CD4-positive, alpha-beta T cell treated with Interferon alpha-2 for 1 hour (primary cell): ENCODE measurements at places on chromosomes 5 and 9.

GRCh38 chr9:133029994-133030316, 842 bp upstream of the GTF3C5 start:
- no peak for DNase-seq

- no peak for DNase-seq
Observed at GRCh38 chr5:95623706-95624105, 3.8 kb downstream of the GPR150 start.

- DNase-seq = no peak
Observed at GRCh38 chr9:94817291-94818177, 91.0 kb downstream of the AOPEP start.

DNA sequence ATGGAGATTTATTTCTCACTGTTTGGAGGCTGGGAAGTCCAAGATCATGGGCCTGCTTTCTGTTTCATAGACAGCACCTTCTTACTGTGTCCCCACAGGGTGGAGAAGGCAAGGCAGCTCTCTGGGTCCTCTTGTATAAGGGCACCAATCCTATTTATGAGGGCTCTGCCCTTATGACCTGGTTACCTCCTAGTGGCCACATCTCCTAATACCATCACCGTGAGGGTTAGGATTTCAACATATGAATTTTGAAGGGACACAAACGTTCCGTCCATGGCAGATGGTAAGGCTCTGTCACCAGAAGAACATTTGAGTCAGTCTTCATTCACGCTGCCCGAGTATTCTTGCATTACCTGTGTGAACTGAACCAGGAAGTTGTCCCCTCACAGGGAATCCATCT, 48.4 kb downstream of the ANKRD33B start:
- DNase-seq = no peak

DNA sequence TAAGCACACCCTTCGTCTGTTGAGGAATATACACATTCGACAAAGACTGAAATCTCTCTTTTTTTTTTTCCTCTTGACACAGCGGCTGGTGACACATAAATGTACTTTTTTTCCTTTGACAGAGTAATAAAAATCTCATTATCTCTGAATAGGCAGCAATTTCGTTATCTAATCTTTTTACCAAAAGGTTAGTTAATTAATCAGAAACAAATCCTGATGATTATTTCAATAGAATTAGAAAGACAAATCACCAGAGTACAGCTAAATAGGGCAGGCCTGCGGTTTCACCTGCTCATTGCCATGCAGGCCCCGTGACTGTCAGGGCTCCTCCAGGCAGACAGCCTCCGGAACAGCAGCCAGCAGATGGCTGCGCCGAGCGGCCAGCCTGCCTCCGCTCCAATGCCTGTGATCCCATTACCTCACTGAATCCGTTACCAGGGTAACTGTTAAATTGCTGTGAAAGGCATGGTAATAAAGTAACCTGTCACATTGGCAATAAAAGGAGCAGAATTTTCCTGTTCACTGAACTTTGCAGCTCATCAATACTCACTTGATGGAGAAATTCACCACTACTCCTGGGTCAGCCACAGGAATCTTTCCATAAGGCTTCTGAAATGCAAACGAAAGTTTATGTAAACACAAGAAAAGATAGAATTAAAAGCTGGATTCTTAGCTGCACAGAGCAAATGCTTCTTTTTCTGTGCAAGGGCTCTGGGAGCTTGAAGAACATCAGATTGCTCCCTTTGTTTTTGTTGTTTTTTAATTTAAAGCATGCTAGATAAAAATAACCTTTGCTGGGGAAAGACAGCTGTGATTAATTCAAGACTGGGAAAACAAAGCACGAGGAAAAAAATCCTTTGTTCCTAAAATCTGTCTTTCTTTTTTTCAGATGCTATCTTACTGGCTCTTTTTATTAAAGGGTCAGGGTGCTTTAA, 666.4 kb upstream of the ZNF608 start:
- no peak for DNase-seq

DNA sequence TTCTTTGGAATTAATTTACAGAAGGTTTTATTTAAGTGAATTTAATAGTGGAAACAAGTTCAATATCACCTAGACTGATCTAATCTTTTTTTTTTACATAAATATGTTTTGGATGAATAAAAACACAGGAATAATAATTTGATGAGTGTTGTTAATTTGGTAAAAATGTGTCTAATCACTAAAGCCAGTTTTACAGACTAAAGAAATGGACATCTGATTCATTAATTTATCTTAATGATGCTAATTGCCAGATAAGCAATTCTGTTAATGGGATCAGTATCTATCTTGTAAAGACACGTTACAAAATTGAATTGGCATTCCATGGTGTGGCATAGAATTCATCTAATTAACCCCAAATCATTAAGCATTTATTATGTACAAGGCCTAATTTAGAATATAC, 743.3 kb upstream of the CDH6 start:
- no peak for DNase-seq

DNA sequence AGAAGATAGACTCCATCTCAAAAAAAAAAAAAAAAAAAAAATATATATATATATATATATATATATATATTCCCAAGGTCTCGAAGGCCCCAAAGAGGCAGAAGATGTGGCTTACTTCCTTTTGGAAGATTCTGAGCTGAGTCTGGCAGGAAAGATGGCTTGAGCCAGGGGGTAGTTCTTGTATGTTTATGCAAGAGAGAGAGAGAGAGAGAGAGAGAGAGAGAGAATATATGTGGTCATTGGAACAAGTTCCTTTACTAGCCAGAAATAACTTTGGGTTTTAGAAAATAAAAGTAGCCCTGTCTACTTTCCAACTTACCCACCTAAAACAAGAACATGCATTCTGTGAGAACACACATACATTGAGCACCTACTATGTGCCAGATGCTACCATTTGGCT, 17.6 kb downstream of the NCS1 start:
- DNase-seq = no peak

DNA sequence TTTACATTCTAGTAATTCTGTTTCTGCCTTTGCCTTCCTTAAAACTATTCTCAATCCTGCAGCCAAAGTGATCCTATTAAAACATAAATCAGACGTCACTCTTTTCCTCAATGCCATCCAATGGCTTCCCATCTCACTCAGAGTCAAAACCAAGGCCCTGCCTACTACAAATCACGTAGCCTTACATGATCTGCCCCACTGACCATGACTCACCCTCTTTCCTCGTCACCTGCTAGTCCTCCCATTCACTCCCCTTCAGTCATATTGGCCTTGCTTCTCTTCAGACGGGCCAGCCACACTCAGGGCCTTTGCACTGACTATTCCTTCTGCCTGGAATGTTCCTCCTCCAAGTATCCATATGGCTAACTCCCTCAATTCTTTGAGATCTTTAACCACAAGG, 39.0 kb upstream of the DMXL1 start:
- no peak for DNase-seq

GRCh38 chr5:96977228-96977627, 41.3 kb downstream of the LNPEP start:
- no peak for DNase-seq

DNA sequence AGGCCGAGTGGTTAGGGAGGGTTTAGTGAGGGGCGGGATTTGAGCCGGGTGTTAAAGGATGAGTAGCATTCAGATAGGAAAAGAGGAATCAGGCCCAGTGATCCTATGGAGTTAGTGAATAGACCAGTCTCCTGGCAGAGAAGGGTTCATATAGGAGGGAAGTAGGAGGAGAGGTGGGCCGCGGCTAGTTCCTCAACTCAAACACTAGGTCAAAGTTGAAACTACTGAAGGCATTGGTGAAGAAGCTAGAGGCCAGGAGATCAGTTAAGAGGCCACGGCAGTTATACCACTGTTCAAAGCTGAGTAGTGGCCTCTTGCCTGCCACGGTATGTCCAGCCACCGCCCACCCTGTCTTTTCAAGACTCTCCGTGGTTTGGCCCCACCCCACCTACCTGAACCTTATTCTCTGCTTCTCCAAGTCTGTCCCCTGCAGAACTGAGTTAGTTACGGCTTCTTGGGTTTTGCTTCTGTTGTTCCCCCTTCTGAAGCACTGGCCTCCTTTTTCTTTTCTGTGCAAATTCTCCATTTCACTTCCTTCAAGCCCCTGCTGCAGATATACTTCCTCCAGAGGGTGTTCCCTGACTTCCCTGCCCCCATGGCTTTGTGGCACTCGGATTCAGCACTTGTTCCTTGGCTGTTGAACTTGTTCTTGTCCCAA, 1.8 kb downstream of the ZBTB34 start:
- no peak for DNase-seq

DNA sequence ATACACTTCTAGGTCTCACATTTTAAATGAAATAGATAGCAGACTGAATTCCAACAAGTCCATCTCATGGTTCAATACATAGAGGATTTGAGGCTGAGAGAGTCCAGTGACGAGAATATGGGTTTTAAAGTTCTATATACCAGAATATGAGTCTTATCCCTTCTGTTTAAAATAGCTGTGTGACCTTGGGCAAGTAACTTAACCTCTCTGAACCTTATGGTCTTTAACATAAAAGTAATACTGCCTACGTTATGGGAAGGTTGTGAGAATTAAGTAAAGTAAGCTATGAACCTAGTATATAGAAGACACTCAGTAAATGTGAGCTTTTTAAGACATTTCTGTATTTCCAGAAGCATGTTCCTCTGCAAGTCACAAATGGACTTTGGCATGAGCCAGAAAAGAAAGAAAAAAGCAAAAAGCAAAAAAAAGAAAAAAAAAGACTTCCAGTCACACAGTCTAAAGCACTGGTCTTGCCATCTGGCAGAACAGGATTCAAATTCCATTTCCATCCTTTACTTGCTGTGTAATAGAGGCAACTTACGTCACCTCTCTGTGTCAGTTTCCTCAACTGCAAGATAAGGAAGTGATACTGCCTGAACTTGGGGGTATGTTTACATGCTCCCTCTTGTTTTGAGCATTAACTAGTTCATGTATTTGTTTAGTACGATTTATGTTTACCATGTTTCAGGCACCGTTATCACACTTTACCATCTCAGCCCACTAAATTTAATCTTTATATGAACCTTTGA, 248.2 kb downstream of the TRIM32 start:
- DNase-seq = no peak

DNA sequence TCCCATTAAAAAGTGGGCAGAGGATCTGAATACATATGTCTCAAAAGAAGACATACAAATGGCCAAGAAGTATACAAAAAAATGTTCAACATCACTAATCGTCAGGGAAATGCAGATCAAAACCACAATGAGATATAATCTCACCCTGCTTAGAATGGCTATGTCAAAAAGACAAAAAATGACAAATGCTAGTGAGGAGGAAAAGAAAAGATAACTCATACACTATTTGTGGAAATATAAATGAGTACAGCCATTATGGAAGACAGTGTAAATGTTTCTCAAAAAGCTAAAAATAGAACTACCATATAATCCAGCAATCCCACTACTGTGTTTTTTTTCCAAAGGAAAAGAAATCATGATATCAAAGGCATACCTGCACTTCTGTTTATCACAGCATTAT, 450.7 kb downstream of the EFNA5 start:
- DNase-seq = no peak

DNA sequence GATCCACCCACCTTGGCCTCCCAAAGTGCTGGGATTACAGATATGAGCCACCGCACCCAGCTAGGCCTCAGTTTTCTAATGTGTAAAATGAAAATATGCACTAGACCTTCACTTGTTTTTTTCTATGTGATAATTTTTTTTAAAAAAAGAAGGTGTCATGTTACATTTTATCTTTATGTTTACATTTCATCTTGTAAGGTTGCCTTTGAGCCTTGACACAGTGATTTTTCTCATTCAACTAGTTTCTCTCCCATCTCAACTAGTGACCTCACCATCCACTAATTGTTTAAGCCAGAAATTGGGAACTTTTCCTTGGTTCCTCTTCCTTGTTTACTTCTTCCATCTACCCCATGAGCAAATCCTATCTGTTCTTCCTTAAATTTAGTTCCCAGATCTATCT, 21.5 kb downstream of the TMC1 start:
- no peak for DNase-seq

DNA sequence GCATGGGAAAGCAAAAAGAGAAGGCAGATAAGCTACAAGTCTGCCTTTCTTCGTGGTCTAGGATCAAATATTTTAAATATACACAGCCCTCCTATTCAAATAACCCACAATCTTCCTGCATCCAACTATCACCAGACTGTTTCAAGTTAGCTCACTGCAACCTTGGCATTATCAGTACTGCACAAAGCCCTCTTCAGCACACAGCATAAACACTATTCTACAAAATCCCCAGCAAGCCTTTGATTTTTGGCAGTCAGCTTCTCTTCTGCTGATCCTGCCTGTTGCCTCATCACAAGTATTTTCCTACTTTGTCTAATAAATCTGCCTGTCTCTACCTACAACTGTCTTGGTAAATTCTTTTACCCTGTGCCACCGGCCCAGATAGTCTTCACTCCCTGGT, 142.9 kb downstream of the COX7C start:
- DNase-seq = no peak

DNA sequence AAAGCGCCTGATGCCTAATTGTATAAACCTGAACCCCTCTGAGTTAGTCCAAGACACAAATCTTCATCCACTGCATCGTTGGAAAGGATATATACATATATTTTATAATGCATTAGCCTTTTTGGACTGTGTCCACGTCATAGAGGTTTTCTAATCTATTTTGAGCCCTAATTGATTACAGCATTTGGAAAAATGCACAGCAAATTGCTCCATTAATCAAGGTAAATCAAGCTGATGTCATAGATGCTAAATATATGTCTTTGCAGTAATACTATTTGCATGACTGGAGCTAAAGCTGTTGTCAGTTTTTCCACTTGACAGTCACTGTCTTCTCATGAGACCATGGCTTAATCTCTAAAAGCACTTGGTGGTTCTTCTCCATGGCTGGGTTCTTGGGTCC, 483.5 kb upstream of the TNC start:
- DNase-seq = no peak

DNA sequence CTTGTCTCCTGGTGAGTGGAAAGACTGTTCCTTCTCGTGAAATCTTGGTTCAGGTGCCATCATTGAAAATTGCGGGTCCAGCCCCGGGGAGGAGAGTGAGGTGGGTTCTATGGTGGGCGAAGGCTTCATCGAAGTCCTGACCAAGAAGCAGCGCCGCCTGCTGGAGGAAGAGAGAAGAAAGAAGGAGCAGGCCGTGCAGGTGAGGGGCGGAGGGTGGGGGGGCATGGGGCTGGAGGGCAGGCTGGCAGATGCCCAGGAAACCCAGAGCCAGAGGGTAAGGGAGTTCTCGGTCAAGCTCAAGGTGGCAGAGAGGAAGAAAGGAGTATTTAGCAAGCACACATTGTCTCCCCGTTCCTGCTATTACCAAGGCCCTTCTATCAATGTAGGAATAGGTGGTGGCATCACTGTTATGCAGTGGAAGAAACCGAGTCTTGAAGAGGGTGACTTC, 24.3 kb upstream of the POMT1 start:
- peak; percentile 43 for DNase-seq

GRCh38 chr5:60649288-60649917, 50.6 kb downstream of the DEPDC1B start:
- DNase-seq = peak; percentile 29

- DNase-seq = no peak
Observed at GRCh38 chr9:87891754-87892153, 9.1 kb downstream of the SPATA31E1 start.
